ENCODE measurements at places on chromosomes 7 and 10.

GRCh38 chr7:35717013-35717412, 22.1 kb upstream of the HERPUD2 start:
- no peak for DNase-seq

- peak; percentile 23 for DNase-seq
Observed at GRCh38 chr7:36153571-36154097, 580 bp downstream of the EEPD1 start.

DNA sequence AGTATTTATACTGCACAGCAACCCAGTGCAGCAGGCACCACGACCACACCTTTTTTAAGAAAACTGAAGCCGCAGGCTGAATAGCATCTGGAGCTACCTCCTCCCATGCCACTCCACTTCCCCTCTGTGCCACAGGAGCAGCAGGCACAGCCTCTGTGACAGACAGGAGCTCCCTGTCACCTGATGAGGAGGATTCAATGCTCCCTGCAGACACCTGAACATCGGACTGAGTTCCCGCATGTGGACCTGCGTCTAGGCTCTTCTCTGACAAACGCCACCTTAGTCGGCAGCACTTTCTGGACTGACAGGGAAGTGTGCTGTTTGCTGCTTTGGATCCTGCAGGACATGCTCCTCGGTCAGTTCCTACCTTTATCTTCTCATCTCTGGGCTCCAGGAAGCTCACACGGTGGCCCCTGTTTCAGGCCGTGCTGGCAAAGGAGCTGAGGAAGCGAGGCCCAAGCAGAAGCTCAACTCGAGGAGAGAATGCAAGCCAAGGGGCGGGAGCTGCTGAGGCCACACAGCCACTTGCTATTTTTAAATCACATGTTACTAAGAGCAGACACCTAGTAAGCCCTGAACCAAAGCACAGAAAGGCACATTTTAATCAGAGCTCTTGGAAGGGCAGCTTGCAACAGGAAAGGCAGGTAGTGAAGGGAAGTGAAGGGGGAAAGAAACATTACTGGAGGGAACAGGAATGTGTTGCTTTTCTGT, 56.6 kb downstream of the VOPP1 start:
- no peak for DNase-seq

GRCh38 chr7:154231732-154232131, 179.5 kb downstream of the DPP6 start:
- no peak for DNase-seq

DNA sequence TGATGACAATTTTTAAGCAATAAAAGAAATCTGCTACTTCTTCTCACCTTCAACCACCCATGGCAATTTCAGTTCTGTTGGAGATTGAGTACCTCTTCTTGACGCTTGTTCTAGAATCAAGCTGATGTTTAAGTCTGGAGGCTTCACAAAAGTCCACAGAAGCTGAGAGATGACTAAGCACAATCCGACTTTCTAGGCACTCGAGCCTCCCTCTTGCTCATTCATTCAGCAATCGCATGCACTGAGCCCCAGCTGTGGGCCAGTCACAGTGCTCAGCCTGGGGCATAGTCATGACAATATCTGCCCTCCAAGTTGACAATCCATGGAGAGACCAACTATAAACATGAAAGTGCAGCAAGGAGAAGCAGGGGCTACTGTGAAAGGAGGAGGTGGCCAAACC, 103.2 kb downstream of the IPMK start:
- DNase-seq: no peak

GRCh38 chr10:89679986-89680385, 21.4 kb upstream of the KIF20B start:
- no peak for DNase-seq

- DNase-seq: no peak
Observed at GRCh38 chr10:3500408-3500856, 284.6 kb downstream of the KLF6 start.

GRCh38 chr7:123649964-123650363, 5.7 kb upstream of the LMOD2 start:
- DNase-seq: no peak

GRCh38 chr10:84269773-84270172, 24.9 kb downstream of the RGR start:
- DNase-seq: no peak

- DNase-seq: no peak
Observed at GRCh38 chr10:6267941-6268340, 65.2 kb downstream of the PFKFB3 start.

GRCh38 chr10:23715363-23715762, 276.5 kb downstream of the OTUD1 start:
- no peak for DNase-seq

DNA sequence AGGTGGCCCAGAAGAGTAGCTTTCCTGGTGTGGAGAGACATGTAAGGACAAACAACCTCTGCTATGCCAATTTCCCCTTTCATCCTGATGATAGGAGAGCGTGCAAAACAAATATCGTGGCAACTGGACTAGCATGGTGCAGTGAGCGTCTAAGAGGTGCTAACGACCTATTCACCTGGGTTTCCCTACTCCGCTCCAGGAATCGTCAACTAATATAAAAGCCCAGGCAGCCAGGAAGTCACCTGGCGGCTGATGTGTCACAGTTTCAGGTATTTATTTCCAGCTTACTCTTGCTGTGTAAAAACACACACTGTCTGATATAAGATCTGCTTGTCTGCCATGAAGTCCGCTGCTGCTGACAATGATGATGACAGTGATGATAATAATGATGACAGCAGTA, 56.5 kb upstream of the EFCAB10 start:
- DNase-seq: peak; percentile 69

DNA sequence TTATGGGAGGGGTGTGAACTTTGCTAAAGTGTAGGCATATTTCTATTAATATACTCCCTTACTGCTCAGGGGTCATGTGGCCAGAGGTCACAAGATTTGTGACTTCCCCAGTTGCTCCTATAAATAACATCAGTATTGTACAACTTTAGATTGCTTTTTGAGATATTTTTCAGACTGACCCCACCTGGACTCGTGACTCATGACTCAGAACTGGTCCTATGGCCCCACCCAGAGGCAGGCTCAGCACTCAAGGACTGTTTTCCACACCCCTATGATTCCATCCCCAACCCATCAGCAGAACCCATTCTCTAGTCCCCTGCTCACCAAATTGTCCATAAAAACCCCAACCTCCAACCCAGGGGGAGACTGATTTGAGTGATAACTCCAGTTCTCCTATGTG, 2.7 kb upstream of the CUL2 start:
- DNase-seq: no peak

GRCh38 chr10:24310104-24310503, 101.2 kb downstream of the KIAA1217 start:
- no peak for DNase-seq

DNA sequence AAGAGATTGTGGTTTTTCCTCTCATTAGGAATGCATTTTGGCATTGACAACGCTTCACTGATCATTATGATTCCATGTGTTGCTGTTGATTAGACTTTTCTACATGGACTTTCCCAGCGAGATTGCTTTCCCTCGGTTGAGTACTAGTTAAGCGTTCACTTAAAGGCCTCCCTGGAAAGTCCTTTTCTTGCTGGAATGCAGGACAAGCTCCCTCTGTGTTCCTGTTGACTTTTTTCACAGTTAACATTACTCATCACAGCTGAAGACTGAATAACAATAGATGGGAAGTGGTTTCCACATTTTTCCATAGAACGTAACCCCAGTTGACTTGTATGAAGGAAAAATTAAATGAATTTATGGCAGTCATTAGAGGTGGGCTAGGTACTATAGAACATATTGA, 2.6 kb upstream of the CAV1 start:
- DNase-seq: no peak

DNA sequence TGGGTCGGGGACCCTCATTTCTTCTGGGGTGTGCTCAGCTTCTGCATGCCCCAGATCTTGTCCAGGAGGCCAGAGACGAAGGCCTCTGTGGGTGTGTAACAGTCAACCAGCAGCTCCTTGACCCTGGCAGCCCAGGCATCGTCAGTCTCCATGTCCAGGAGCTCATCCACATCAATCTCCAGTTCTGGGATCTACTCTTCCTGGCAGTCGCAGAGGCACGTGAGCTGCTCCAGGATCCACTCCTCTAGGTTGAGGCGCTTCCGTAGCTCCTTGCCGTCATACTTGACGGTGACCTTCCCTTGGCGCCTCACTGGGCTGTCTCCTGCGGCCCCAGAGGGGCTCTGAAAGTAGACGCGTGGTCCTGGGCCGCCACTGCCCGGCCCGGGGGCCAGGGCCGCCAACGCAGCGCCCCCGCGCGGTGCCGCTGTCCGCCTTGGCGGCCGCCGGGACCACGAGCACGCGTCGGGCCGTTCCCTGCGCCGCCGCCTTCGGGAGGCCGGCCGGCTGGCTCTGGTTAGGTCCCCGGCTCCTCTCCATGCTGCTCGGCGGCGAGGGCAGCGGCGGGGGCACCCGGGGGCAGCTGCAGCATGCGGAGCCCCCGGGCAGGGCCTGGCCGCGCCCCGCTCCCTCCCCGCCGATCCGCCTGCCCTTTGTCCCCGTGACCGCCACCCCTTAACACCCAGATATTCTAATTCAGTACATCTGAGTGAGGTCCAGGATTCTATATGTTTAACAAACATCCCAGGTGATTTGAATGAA, 170.5 kb downstream of the SEPTIN7 start:
- DNase-seq: no peak

- DNase-seq: no peak
Observed at GRCh38 chr7:85565276-85565675, 378.4 kb upstream of the SEMA3D start.

DNA sequence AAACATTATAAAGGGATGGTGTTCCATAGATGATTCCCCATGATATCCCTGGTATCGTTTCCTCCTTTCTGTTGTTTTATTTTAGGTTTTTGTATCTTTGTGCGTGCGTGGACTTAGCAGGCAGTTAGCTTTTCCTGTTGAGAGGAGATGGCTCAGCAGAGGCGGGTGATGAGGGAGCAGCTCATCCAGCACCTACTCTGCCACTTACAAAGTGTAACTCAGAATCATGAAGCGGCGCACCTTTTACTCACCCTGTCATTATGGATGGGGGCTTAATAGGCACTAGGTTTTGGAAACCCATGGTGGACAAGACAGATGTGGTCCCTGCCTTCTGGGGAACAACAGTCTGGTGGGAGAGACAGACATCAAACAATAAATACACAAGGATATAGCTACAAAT, 17.1 kb downstream of the FAM241B start:
- no peak for DNase-seq

DNA sequence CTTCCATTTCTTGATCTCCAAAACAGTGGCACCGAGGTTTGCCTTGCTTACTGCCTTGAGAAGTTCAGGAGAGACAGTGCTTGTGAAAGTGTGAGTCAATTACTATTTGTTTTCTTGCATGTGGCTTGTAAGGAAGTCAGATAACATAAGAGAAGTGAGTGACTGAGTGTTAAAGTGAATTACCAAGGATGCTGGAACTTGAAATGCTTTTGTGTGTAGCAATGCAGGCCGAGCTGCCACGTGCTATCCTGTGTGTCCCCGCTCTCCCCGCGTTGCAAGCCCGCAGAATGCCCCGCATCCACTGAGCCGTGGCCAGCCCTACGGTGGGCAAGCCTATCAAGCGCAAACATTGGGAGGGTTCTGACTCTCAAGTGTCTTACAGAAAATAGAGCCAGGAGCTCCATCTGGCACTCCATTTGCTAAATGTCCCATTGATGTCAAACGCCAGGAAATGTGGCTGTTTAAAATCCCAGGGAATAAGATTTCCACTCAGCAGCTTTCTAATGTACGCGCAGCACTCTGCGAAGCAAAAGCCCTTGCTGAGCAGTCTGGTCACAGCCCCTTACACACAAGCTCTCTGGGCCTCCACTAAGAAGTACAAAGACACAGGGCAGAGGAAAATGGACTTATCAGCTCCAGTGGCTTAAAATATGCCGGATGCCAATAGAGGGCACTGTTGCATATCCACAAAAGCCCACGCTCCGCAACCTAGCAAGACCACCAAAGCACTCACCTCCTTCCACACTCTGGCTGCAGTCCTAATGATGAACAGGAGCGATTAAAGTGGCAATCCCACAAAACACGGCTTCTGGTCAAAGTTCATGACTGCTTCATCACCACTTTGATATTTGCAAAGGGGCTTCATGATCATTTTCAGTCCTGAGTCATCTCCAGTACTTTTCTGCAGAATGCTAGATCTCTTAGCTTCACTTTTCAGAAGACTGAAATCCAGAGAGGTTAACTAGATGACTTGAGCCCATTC, 158.0 kb upstream of the ITGB1 start:
- peak; percentile 32 for DNase-seq

- peak; percentile 86 for DNase-seq
Observed at GRCh38 chr7:94630855-94631254, 25.1 kb downstream of the SGCE start.

- no peak for DNase-seq
Observed at GRCh38 chr10:125396676-125397075, 236.3 kb upstream of the CTBP2 start.

GRCh38 chr7:28200598-28200997, 20.0 kb upstream of the JAZF1 start:
- no peak for DNase-seq

- DNase-seq: no peak
Observed at GRCh38 chr10:72058989-72059842, 29.1 kb downstream of the SPOCK2 start.

GRCh38 chr10:17003151-17003550, 126.5 kb downstream of the CUBN start:
- no peak for DNase-seq

GRCh38 chr7:42096681-42097561, 140.1 kb downstream of the GLI3 start:
- no peak for DNase-seq

- no peak for DNase-seq
Observed at GRCh38 chr10:85926986-85927385, 439.6 kb downstream of the GRID1 start.
